ENCODE measurements at places on chromosomes 3 and 15.

DNA sequence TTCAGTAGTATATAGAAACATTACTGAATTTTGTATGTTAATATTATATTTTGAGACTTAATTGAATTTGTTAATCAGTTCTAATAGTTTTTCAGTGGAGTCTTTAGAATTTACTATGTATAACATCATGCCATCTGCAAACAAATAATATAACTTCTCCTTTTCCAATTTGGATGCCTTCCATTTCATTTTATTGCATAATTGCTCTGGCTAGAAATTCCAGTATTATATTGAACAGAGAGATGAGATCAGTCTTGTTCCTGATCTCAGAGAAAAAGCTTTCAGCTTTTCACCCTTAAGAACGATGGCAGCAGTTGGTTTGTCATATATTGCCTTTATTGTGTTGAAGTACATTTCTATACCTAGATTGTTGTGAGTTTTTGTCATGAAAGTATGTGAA, 40.4 kb downstream of the OR4F15 start:
- DNase-seq, result no peak

- DNase-seq, result no peak
Observed at GRCh38 chr15:70220490-70221096, 122.9 kb upstream of the TLE3 start.

DNA sequence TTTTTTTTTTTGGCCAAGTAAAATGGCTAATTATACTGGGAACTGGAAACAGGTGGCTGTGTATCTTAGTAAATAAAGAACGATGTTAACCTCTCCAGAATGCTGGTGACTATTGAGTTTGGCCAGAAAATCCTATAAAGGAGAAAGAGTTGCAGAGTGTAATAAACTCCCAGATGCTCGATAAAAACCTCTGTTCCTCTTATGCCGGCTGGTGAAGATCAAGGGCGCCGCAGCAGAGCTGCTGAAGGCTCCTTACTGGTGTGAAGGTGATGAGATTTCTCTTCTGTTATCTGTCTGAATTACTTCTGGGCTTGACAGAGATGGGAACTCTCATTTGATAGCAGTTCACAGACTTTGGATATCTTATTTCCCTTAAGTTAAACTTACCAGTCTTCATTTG, 104.6 kb downstream of the PTPRG start:
- no peak for DNase-seq

DNA sequence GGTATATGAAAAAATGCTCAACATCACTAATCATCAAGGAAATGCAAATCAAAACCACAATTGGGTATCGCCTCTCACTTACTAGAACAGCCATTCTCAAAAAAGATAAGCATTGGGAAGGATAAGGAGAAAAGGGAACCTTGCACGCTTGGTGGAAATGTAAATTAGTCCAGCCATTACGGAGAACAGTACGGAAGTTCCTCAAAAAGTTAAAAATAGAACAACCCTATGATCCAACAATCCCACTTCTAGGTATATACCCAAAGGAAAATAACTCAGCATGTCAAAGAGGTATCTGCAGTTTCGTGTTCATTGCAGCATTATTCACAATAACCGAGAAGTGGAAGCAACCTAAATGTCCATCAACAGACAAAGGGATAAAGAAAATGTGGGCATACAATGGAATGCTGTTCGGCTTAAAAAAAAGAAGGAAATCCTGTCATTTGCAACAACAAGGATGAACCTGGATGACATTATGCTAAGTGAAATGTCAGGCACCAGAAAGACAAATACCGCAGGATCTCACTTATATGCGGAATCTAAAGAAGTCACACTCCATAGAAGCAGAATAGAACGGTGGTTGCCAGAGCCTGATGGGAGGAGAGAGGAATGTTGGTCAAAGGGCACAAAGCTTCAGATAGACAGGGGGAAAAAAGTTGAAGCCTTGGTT, 11.7 kb upstream of the CMTM7 start:
- DNase-seq, result no peak

- DNase-seq, result no peak
Observed at GRCh38 chr3:126109146-126109879, 25.4 kb upstream of the SLC41A3 start.

DNA sequence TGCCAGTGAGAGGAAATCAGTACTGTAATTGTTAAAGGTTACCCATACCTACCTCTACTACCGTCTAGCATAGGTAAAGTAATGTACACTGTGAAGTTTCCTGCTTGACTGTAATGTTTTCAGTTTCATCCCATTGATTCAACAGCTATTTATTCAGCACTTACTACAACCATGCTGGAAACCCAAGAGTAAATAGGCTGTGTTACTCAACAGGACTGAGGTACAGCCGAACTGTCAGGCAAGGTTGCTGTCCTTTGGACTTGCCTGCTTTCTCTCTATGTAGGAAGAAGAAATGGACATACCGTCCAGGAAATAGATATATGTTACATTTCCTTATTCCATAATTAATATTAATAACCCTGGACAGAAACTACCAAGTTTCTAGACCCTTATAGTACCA, 265.5 kb downstream of the NR2F2 start:
- no peak for DNase-seq

- no peak for DNase-seq
Observed at GRCh38 chr3:67414740-67415139, 239.7 kb downstream of the SUCLG2 start.

DNA sequence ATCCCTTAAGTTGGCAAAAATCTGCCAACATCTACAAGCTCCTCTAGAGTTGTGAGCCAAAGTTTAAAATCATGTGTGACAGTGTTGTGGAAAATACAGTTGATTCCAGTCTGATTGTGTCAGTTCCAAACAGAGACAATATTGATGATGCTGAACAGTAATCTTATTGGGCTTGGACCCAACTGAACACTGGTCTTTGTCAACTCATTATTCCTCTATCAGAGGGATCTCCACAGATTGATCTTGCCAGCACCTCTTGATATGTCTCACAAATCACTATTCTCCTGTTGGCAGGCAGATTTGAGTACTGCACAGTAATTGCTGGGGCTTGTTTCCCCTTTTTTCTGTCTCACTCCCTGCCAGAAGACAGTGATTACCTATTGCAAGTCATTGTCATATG, 326.6 kb upstream of the DPH6 start:
- no peak for DNase-seq

- no peak for DNase-seq
Observed at GRCh38 chr3:170090601-170090981, 52.8 kb downstream of the GPR160 start.

DNA sequence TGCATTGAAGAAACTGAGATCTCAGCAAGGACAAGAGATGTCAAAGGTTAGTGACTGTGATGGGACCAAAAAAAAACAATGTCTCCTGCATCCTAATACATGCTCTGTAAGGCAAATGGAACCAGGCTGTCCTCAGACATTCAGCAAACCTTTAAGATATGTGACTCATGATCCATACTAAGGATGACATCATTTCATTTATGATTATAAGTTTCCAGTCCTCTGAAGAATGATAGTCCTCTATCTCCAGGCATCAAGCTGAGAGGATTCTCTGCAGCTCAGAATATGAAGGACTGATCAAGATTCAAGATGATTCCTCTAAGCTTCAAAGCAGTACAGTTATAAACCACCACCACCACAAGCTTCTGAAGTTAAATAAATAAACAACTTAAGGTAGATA, 47.6 kb downstream of the SSR3 start:
- DNase-seq, result no peak

DNA sequence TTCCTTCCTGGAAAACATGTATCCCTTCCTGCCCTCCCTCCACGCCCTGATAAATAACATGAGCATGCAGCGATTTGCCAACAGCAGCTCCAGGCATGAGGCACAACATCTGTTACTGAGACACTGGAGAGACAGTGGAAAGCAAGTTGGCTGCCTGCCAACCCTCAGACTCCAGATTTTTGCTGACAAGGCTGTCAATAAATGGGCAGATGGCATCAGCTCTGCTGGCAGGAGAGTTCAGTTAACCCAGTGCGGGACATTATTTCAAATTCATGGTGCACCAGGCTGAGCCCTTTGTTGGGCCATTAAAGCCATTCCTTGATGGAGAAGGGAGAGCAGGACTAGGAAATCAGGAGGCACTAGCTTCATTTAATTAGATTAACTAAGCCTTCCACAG, 293.3 kb downstream of the MEX3B start:
- DNase-seq, result peak; percentile 91

DNA sequence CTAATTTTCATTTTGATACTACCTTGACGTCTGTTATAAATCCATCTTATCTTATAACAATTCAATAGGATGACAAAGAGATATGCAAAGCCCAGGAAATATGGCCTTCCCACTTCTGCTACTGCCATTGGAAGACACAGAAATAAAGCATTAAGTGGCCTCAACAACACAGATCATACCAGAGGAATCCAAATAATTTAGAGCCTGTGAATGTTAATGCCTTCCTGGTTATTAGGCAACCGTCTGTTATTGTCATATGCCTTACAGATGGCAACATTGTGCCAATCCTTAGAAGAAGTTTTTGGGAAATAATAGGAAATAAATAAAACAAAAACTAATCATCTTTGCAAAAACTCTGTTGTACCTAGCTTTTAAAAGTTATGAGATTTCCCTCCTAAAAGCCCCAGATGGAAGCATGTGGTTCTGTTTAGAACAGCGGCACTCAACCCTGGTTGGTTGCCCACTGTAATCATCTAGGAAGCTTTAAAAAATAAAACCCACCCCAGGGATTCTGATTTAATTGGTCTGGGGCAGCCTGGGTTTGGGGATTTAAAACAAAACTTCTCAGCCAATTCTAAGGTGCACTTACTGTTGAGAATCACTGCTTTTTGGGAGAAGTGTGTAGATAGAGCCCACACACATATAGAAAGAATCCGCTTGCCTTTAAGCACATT, 704.8 kb upstream of the CFAP20DC start:
- no peak for DNase-seq

- DNase-seq, result no peak
Observed at GRCh38 chr3:122102191-122102935, 47.2 kb downstream of the CD86 start.

DNA sequence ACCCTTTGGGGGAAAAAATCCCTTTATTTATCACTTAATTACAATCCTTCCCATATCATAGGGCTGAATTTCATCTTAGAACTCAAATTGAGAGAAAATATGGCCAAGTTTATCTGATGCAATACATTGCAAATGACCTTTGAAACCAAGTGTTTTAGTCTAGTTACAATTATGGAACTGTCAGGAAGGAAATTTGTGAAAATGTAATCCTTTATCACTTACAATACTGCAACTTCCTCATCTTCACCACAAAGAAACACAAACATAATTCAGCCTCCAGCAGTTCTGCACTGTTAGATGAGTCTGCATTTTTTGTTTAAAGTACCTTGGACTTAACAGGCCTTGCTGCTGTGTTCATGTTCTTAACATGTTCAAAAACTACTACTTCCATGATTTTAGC, 4.6 kb downstream of the CCPG1 start:
- no peak for DNase-seq

DNA sequence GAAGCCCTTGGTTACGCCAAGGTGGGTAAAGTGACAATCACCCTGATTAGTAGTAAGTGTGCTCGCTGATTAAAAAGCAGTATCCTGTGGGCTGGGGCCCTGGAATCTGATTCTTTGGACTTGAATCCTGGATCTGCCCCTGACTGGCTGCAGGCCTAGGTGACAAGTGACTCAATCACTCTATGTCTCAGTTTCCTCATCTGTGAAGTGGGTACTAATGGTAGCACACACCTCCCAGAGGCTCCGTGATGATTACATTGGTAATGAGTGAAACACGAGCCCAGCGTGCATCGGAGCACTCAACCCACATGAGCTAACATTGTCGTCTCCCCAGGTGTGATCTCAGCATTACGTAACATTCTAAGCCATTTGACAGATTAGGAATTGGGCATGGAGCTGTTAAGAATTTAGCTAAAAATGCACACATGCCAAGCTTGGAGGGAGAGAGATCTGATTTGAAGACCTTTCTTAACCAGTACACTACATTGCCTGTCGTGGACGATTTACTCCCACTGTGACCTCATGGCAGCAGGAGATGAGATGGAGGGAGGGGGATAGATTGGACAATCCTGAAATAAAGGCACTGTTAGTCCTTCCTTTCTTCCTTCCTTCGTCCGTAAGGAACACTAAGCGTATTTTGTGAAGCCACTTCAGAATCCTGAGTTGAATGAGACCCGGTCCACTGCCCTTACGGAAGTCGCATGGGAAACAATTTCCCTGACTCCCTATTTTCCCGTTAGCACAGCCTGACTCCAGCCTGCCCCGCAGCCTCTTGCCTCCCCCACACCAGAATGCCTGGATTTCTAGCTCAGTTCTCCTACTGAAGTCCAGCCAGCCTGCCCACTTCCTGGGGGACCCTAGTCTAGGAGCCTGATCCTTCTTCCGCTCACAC, 32.1 kb downstream of the MGLL start:
- DNase-seq, result no peak

DNA sequence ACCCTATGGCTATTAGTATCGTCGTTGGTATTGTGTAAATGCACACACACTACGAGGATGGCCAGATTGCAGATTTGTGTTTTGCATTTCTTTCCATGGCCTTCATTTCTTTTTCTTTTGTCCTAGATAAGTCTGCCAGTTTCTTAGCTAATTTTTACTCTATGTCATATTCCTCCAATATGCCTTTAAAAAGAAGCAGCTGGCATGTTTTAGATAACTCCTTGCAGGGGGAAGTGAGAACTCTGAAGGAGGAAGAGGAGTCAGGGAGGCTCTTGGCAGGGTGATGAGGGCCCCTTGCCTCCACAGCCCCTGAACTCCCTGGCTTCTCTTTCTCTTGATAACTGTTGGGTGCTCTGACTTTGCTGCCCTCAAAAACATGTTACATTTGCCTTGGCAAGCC, 244.0 kb downstream of the GABRG3 start:
- DNase-seq, result no peak

- DNase-seq, result no peak
Observed at GRCh38 chr3:52593103-52593502, 56.7 kb downstream of the UQCC5 start.

DNA sequence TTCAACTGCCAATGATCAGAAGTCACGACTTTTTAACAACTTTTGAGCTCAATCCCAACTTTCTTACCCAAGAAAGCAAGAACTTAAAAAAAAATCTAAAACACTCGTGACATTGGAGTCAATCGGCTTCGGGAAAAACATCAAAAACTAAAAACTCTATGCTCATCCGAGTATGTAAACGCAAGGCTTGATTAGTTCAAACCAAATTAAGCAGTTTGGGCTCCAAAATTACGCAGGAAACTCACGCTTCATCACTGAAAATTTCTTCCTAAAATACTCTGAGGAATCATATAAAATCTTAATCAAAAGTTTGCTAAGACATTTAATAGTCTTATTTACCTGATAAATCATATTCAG, 1.6 kb downstream of the TRA2B start:
- DNase-seq, result no peak

DNA sequence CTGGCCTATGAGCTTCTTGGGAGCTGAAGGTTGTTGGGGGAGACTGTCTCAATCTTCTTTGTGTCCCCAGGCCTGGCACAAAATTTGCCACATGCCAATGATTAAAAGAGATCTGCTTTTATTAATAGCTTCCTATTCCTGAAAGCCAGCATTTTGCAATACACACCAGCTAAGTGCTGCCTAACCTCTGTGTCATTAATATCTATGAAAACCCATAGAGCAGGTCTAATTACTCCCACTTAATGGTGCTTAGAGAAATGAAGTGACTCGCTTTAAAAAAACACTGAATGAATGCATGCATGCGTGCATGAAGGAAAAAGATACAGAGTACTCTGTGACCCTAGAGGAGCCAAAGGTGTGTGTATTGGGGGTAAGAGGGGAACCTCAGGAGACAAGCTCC, 55.0 kb downstream of the SLC6A1 start:
- no peak for DNase-seq

All from SHP77 treated with DMSO at 0.1 percent for 48 hours (cell line).